ENCODE measurements at places on chromosomes 7 and 10. TPM values are rescaled to one million over a fixed set of nuclear protein-coding genes. Genes with fewer than 3 reads are reported as not detected.

Gene NRAP
- total RNA-seq = not detected

Gene NAT16
- not detected for total RNA-seq

Gene FZD1
- total RNA-seq = 3.8 TPM

Gene AQP1
- total RNA-seq = 4.9 TPM

Gene LRIT1
- not detected for total RNA-seq

Gene CYP2E1
- not detected for total RNA-seq

Gene TMEM72
- total RNA-seq = not detected

Gene AKR1B15
- not detected for total RNA-seq

Gene CARD11
- 10.1 TPM for total RNA-seq

All from thoracic aorta endothelial cell (primary cell).